Cardiac atrium fibroblast (primary cell): ENCODE measurements at places on chromosomes 3 and 15. TPM values are rescaled to one million over a fixed set of nuclear protein-coding genes. Genes with fewer than 3 reads are reported as not detected.

Gene LMCD1
- 81.0 and 108 TPM in 2 replicates for total RNA-seq

Gene PTH1R
- total RNA-seq = 7.5 and 13.5 TPM in 2 replicates

Gene HRG
- total RNA-seq = not detected in 2 replicates

Gene C3orf70
- total RNA-seq = 2.4 and 3.1 TPM in 2 replicates

Gene UPK1B
- total RNA-seq = 0.18 TPM in 1 of 2 replicates, not detected in the other

Gene ZKSCAN7
- total RNA-seq = 5.8 and 7.0 TPM in 2 replicates

Gene CSPG4
- 16.2 TPM in 2 replicates for total RNA-seq

Gene KY
- total RNA-seq = 0.32 TPM in 1 of 2 replicates, not detected in the other

Gene FANCD2OS
- total RNA-seq = not detected in 2 replicates

Gene GABRR3
- total RNA-seq = not detected in 2 replicates

Gene GRIP2
- total RNA-seq = under 0.01 TPM in 1 of 2 replicates, not detected in the other

Gene SMCO1
- not detected in 2 replicates for total RNA-seq

Gene DALRD3
- 35.2 and 41.3 TPM in 2 replicates for total RNA-seq

Gene FOXB1
- total RNA-seq = not detected in 2 replicates

Gene EFL1
- total RNA-seq = 7.4 and 10.2 TPM in 2 replicates

Gene LIPH
- 5.2 and 6.5 TPM in 2 replicates for total RNA-seq

Gene IMPDH2
- 205 and 213 TPM in 2 replicates for total RNA-seq

Gene IGSF10
- 2.1 and 3.4 TPM in 2 replicates for total RNA-seq

Gene LYZL4
- total RNA-seq = not detected in 2 replicates

Gene ITPKA
- 0.49 TPM in 1 of 2 replicates, not detected in the other for total RNA-seq

Gene TNIK
- total RNA-seq = 20.8 and 23.0 TPM in 2 replicates
